Fibroblast of skin of scalp (primary cell): ENCODE measurements at places on chromosomes 4 and X.

GRCh38 chrX:119880552-119881437 lies 9.2 kb downstream of the NDUFA1 start:
- peak; percentile 57 for DNase-seq

GRCh38 chr4:40492691-40493090 lies 137.0 kb downstream of the RBM47 start:
- DNase-seq, result no peak

GRCh38 chrX:19904778-19905367 lies 17.5 kb upstream of the SH3KBP1 start:
- DNase-seq, result peak; percentile 44

DNA sequence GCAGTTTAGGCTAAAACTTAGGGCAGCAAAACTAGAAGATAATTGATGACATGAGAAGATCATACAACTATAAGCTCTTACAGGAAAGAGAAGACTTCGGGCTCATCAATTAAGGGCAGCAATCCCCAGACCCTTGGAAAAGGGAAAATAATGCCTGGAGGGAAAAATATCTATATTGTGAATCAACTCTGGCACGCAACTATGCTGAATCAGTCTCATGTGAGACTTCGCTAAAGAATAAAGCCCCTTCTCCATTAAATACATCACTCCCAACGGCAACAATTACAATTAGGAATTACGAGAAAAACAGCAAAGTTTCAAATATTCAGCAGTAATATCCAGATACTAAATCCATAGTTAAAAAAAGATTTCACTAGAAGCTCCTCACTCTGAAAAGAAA lies 2016.8 kb upstream of the IGFBP7 start:
- DNase-seq, result no peak

DNA sequence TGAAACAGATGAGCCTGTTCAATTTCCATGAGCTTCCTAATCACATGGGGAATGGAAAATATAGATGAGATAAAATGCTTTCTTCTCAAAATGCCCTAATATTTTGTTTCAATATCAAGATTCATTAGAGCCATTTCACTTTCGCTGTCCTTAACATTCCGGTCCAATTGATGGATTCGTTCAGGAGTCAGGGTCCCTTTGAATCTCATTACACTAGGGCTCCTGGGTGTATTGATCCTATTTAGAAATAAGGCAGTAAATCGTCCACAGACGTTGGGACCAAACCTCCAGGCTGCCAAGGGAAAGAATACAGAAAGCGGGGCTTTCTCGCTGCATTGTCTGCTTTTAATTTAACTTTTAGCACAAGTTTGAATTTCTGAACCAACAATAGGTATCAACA lies 20.6 kb upstream of the CRMP1 start:
- no peak for DNase-seq
